HFF-Myc (cell line): ENCODE measurements at places on chromosomes 3 and 15.

- no peak for DNase-seq
These were observed 78.7 kb downstream of the ISG20 start for GRCh38 chr15:88717382-88718031.

GRCh38 chr3:88203642-88204055 is 53.9 kb downstream of the C3orf38 start:
- peak; percentile 44 for DNase-seq

DNA sequence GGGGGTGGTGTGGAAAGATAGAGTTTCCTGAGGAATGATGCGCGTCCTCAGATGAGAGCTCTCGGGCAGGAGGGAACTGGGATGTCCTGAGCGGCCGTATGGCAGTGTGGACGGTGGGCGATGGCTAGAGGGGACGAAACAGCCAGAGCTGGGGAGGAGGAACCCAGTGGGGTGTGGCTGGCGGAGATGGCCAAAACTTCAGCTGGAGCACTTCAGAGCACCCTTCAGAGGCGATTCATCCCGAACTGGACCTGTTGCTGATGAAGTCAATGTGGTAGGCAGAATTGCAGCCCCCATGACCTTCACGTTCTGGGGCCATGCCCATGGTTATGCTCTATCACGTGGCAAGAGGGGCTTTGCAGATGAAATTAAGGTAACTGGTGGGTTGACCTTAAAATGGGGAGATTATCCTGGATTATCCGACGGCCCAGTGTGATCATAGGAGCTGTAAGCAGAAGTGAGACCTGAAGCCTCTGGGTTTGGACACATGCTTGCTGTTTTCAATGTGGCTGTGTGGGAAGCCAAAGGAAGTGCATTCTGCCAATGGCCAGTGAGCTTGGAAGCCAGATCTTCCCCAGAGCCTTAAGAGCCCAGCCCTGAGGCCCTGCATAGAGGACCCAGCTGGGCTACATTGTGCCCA is 52.3 kb downstream of the ATP1B3 start:
- DNase-seq: no peak

DNA sequence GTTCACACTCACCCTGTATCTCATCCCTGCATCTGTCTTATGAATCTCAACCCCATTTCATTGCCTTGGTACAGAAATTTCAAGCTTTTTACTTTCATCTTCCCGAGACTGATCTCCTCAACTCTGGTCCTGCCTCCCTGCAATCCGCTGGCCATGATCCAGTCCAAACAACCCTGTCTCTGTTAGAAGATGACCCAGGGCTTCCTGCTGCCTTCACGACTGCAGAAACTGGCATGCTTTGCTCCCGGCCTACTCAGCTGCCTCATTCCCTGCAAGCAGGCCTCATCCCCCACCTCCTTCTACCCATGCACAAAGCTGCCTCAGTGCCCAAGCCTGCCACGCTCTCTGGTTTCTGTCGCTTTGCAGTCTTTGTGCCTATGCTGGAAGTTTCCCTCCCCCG is 12.4 kb downstream of the HES1 start:
- no peak for DNase-seq

DNA sequence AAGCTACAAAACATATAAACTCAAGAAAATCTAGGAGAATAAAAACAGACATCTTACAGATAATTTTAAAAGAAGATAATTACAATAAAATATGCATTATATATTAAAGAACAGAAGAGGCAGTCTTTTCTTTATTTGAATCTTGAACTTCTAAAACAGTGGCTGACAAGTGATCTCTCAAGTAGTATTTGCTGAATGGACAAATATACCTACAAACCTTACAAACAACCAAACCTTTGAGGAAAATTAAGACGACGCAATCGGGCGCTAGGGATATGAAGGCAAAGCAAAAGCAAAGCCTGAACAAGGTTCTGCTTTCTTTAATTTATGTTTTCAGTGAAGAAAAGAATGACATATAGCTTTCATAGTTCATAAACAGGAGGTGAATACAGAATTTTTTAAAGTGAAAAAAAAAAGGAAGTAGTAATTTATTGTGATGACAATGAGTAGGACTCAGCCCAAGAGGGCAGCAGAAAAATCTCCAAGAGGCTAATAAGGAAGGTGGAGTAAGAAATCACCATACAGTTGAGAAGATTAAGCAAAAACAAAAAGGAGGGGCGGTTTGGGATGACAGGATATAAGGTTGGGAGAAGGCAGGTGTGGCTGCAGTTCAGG is 347.8 kb downstream of the TBC1D5 start:
- no peak for DNase-seq

- no peak for DNase-seq
These were observed 34.0 kb downstream of the PLEKHO2 start for GRCh38 chr15:64875641-64876223.

- DNase-seq: no peak
These were observed 641.1 kb downstream of the MECOM start for GRCh38 chr3:169022457-169022856.

DNA sequence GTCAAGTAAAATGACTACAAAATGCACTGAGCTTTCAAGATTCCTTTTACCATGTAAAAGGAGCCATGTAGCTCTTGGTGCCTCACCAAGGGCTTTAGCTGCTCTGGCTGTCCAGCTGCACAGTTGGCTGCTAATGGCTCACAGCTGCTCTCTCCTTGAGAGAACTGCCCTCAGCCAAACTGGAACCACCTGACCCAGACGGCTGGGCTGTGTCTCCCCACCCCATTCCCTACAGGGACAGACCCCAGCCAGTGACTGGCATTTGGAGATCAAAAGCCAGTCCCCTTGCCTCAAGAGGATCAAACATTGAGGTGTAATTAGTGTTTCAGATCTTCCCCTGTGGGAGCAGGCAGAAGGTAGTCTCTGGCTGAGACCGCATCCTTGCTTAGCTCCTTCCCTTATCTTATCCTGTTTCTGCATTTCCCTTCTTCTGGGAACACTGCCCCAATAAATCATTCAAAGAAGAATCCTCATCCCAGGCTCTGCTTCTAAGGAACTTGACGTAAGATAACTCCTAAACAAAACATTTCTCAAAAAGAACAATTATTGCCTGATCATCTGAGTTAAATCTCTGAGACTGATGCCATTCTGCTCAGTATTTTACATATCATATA is 28.6 kb upstream of the UBE2E2 start:
- DNase-seq: no peak

DNA sequence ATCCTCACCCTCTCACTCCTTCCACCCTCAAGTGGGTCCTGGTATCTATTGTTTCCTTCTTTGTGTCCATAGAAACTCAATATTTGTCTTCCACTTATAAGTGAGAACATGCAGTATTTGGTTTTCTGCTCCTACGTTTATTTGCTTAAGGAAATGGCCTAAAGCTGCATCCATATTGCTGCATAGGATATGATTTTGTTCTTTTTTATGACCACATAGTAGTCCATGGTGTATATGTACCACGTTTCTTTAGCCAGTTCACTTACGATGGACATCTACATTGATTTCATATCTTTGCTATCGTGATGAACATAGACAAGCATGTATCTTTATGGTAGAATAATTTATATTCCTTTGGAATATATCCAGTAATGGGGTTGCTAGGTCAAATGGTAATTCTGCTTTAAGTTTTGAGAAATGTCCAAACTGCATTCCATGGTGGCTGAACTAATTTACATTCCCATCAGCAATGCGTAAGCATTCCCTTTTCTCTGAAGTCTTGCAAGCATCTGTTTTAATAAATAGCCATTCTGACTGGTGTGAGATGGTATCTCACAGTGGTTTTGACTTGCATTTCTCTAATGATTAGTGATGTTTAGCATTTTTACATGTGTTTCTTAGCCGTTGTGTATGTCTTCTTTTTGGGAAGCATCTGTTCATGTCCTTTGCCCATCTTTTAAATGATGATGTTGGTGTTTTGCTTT is 650.2 kb downstream of the ZNF385D start:
- no peak for DNase-seq

DNA sequence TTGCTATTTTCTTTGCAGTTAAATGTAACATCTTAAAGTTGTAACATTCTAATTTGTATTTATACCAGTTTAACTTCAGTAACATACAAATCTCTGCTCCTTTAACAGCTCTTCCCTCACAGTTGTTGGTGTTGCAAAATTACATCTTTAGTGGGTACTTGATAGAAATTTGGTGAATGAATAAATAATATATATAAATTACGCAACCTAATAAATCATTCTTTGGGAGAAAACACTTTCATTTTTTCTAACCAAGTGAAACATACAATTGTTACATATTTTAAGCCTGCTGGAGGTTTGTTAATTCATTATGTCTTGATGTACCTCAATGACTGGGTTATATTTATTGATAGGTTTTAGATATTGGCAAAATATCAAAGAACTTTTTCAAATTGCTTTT is 118.8 kb downstream of the PLD1 start:
- DNase-seq: no peak

GRCh38 chr3:66504850-66505641 is 4.2 kb upstream of the LRIG1 start:
- DNase-seq: no peak

DNA sequence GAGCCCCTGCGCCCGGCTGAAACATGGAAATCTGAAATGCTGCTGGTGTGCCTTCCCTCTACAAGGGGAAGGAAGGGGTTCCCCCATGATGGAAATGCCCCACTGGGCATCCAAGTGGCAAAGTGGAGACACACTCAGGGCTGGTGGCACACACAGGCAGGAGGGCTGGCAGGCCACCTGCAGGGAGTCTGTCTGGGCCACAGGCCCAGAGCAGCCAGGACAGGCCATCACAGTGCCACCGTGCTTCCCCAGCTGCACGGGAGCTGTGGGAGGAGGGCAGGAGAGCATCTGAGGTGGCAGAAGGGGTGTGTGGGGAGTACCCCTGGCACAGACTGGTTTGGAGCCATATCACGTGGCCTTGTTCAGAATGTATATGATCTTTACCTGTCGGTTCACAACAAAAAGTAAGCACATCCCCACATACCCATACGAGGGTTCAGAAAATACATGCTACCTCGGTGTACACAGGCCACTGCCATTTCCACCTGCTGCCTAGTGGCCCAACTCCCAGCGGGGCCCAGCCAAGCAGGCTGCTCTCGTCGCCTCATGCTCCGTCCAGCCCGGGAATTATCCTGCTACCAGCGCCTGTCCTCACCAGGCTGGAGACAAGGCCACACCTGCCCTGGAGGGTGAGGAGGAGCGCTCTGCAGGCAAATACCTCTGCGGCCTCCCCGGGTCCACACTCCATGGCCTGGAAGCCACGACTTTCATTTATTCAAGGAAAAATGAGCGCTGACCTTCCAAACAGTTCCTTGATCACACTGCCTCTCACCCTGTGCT is 22.6 kb upstream of the DUSP7 start:
- no peak for DNase-seq

DNA sequence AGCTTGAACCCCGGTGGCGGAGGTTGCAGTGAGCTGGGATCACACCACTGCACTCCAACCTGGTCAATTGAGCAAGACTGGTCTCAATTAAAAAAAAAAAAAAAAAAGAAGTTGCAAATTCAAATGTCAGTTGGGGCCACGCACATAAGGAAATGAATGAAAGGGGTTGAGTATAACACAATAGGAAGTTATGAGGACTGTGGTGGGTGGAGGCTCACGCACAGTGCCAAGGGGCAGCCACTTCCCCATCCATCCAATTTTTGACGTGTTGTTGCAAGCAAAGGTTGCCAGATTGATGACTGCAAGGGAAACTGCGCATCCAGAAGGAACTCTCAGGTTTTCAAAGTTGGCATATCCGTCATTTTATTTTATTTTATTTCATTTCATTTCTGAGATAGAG is 532.2 kb downstream of the NTRK3 start:
- no peak for DNase-seq

DNA sequence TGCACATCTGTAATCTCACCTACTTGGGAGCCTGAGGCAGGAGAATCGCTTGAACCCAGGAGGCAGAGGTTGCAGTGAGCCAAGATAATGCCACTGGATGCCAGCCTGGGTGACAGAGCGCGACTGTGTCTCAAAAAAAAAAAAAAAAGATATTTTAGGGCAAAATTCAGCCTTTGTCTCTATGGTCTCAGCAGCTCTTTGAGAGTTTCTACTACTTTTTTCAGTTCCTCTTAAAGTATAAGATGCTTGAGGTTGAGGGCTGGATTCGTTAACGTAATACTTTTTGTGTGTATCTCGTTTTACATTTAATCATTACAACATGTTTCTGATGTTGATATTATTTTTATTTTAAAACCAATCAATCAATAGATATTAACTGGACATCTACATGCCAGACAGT is 381.2 kb upstream of the TBL1XR1 start:
- no peak for DNase-seq

DNA sequence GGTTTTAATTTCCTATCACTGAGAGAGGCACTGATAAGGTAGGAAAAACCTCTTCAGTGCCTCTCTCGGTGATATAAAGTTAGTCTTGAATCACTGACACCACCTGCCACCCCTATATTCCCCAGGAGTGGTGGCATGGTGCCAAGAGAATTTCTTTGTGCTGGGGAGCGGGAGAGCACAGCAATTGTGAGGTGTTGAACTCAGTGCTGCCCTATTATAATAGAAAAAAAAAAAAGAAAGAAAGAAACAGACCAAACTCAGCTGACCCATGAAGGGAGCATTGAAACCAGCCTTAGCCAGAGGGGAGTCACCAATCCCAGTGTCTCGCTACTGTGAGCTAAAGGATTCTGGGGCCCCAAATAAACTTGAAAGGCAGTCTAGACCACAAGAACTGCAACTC is 201.4 kb upstream of the STT3B start:
- no peak for DNase-seq

GRCh38 chr3:115325539-115325938 is 178.5 kb upstream of the ZBTB20 start:
- DNase-seq: peak; percentile 71

GRCh38 chr3:180175572-180175971 is 138.8 kb upstream of the PEX5L start:
- no peak for DNase-seq

GRCh38 chr3:127220497-127220896 is 27.6 kb downstream of the PRR23E start:
- DNase-seq: no peak

- DNase-seq: no peak
These were observed 8.8 kb downstream of the C3orf22 start for GRCh38 chr3:126549861-126550487.

DNA sequence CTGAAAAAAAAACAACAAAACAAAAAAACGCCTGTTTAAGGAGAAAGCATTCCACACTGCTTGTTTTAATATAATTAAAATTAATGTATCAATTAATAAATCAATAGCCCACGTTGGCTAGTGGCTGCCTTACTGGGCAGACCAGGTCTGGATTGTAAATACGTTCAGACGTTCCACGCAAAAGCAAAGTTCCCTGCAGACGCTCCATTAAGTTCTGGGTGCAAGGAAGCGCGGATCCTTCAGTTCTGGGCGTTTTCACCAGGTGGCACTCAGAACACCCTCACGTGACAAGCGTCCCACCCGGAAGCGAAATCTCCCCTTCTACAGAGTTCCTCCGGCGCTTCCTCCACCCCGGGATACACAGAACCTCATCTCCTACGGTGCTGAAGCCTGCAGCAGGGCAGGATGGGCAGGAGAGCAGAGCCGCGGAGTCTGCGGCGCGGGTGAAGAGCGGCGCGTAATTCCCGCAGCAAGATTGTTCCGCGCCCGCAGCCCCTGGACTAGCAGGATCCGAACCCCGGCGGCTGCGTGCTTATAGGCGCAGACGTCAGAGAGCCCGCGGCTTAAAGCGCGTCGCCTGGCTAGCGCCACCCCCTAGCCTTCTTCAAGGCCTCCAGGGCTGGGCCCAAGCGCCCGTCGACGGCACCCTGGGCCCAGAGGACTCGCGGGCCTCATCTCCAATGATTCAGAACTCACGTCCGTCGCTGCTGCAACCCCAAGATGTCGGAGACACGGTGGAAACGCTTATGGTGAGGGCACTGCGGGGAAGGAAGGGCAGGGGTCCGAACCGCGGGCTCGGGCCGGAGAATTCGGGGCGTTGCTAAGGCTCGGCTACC is at the start of gene SLC25A38:
TSS of gene SLC25A38 (plus strand) at position 326 of the 836 bp plus-strand sequence. CDS start at position 681, 355 bp downstream.
- DNase-seq: peak; percentile 69

- no peak for DNase-seq
These were observed 47.2 kb downstream of the TLNRD1 start for GRCh38 chr15:81047928-81048327.

GRCh38 chr15:56411122-56411749 is 46.0 kb downstream of the TEX9 start:
- peak; percentile 9 for DNase-seq
